ENCODE measurements at places on chromosomes 3 and 15.

- no peak for DNase-seq
Measured at GRCh38 chr3:8538913-8539312, 37.3 kb downstream of the LMCD1 start.

DNA sequence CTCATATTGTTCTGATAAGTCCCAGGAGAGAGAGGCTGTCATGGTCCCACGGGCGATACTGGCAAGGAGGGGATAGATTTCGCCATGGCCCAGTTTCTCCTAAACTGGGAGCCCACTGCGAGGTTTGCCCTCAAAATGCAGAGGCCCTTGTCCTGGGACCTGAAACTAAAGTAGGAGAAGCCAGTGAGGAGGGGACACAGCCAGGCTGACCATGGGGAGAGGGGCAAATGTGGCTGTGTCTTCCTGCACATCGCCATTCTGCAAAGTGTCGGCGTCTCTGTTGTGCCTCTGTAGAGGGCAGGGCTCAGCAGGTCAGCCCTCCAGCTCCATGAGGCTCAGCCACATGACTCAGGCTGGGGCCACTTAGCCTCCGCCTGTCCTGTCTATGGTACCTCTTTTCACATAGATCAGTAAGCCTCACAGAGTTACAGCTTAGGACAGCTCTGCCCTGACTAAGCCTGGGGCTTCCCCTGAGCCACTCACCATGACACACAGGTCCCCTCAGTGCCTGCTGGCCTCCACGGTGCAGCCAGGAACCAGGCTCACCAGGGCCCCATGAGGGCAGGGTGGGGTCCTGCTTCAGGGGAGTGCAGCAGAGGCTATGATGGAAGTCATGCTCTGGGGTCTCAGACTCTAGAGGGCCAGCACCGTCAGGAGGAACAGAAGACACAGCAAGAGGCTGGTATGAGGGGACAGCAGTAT lies 28.6 kb upstream of the PLXNA1 start:
- DNase-seq = peak; percentile 34

- DNase-seq = no peak
Measured at GRCh38 chr3:151439652-151440125, 21.2 kb downstream of the IGSF10 start.

DNA sequence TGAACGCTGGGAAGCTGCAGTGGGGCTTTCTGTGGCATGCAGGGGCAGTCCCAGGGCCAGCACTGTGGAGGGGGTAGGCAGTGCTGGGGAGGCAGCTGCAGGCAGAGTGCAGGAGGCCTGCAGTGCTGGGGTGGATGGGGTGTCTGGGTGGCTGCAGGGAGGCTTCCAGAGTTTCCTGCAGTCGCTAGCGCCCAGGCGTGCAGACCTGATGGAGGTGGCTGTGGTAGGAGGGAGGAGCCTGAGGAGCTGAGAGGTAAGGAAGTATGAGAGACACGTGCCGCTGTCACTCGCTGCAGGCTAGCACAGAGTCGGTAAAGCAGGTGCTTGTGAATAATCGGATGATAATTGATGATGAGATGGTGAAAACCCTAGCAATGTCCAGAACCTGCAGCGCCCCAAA lies 16.3 kb downstream of the SYNM start:
- no peak for DNase-seq

GRCh38 chr3:152405915-152406802 lies 137.4 kb downstream of the MBNL1 start:
- no peak for DNase-seq

- peak; percentile 58 for DNase-seq
Measured at GRCh38 chr3:31247850-31248562, 284.7 kb upstream of the STT3B start.

DNA sequence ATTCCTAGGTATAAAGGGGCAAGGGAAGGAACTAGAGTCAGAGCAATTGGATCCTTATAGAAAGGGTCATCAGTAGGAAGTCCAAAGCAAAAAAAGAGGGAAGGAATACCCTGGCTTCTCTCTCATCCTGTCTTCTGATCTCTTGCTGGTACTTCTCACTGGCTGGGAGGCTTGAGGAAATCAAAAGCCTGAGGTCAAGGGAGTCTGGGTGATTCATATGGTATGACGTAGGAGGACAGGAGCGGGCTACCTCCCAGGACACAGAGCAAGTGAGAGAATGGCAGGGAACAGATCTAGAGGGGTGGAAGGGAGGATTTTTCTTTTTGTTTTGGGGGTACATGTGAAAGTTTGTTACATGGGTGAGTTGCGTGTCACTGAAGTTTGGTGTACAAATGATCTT lies 76.0 kb downstream of the CFAP20DC start:
- no peak for DNase-seq

All from activated CD4-positive, alpha-beta memory T cell treated with anti-CD3 and anti-CD28 coated beads for 36 hours (primary cell).